HS-27A (cell line): ENCODE measurements at places on chromosomes 5 and 9.

- DNase-seq, result no peak
Observed at GRCh38 chr5:115542651-115543364, 1.8 kb downstream of the FEM1C start.

DNA sequence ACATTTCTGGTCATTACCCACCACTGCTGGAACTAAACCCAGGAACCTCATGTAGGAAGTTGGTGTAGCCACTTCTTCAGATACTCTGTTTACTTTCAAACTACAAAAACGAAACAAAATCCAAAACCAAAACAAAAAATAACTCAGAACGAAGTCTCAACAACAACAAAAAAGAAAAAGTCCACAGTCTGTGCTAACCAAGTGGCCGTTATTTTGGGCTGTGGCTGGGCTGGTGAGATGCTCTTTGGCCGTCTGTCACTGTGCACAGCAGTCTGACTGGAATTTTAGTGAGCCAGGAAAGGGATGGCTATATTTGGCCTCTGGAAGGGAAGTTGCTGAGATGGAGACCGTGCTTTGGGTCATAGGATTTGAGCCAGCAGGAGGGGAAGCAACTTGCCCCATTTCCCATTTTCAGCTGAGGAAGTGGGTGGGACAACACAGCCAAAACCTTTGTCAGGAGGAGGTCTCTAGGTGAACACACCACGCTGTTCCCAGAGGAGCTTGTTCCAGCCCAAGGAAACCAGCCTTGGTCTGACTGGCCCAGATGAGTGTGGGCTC is 334.1 kb downstream of the ZSWIM6 start:
- DNase-seq, result no peak

GRCh38 chr5:59138509-59138908 is 555.6 kb downstream of the RAB3C start:
- no peak for DNase-seq

DNA sequence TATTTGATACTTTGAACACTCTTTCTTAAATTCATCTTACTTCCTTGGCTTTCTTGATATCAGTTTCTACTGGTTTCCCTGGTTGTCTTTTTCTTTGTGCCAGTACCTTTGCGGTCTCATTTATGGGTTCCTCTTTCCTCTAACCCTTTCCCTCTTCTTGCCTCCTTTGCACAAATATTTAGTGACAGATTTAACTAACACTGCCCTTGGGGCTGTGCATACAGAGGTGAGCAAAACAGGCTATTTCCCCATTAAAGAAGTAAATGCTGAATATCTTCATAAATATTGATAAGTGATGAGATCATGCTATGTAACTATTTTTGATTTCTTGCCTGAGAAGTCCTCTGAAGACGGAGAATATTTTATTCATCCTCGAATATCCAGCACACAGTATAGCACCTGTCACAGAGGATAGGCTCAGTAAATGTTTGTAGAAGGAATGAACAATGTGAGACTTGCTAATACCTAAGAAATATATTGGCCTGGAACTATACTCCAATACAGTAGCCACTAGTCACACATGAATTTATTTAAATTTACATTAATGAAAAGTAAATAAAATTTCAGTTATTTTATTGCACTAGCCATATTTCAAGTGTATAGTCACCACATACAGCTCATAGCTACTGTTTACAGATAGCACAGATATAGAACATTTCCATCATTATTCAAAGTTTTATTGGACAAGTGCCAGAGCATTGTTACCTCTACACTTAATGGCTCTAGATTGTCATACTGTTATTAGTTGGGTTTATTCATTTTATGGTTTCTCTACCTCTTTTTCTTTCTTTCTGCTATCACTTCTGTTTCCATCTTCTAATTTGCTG is 90.4 kb downstream of the RIC1 start:
- no peak for DNase-seq

- DNase-seq, result no peak
Observed at GRCh38 chr5:107011605-107012004, 659.1 kb downstream of the EFNA5 start.

GRCh38 chr5:130715541-130715940 is 449.5 kb downstream of the HINT1 start:
- DNase-seq, result no peak

GRCh38 chr9:7117676-7118561 is 360.1 kb downstream of the KDM4C start:
- DNase-seq, result no peak

DNA sequence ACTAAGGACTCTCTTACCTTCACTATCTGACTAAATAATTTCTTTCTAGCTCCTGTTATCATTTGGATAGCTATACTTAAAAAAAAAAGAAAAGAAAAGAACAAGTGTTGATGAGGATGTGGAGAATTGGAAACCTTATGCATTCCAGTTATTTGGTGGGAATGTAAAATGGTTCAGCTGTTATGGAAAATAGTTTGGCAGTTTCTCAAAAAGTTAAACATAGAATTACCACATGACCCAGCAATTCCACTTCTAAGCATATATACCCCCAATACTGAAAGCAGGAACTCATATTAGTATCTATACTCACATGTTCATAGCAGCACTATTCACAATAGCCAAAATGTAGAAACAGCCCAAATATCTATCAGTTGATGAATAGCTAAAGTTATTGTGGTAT is 61.1 kb downstream of the GNA14 start:
- DNase-seq, result no peak

GRCh38 chr9:16817002-16817401 is 53.5 kb downstream of the BNC2 start:
- DNase-seq, result no peak

DNA sequence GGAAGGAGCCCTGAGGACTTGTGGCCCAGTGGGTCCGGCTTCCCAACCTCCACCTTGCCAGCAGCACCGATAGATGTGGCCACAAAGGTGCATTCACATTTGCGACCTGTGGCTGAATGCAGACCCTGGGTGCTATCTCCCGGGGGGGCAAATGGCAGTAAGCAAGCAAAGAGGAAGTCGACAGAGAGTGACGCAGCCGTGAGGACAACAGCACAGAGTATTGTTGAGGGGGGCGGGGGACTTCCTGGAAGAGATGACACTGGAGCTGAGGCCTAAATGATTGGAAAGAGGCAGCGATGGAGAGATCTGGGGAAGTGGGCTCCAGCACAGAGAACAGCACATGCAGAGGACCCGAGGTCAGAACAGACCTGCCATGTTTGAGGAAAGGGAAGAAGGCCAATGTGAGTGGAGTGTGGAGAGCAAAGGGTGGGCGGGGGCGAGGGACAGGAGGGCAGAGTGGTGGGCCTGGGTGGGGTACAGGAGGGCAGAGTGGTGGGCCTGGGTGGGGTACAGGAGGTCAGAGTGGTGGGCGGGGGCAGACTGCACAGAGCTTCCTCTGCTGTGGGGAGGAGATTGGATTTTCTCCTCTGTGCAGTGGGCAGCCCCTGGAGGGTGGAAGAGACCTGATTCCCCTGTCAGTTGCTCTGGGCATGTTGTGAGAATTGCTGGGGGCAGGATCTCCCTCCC is 42.6 kb downstream of the ADAMTS2 start:
- DNase-seq, result no peak

DNA sequence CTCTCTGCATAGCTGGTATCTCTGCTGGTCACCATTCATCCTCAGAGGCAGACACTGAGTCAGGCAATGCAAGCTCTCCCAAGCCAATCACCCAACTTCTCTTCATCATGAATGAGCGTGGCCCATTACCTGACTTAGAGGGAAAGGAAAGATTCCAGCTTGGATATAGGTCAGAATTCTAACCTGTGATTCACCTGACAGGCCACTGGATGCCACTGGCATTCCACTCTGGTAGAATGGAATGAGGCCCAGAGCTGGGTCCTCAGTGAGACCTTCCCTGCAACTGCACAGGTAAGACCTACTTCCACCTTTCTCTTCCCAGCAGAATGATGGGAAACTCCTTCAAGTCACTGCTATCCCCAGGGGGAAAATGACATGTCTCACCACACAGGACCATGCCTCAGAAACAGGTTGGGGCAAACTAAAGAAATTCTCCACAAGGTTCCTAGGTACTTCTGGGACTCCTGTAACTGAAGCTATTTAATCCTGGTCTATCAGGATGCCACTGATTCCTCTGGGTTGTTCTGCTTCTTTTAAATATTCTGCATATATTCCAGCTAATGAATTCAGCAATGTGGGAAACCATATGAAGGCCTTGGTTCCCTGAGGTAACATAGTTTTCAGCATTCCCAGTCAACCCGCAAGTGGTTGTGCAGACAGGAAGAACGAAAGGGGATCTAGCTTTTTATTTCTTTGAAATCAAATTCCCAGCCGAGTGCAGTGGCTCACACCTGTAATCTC is 62.0 kb downstream of the SUSD1 start:
- no peak for DNase-seq

- DNase-seq, result no peak
Observed at GRCh38 chr5:61790678-61791077, 458.6 kb downstream of the ZSWIM6 start.

DNA sequence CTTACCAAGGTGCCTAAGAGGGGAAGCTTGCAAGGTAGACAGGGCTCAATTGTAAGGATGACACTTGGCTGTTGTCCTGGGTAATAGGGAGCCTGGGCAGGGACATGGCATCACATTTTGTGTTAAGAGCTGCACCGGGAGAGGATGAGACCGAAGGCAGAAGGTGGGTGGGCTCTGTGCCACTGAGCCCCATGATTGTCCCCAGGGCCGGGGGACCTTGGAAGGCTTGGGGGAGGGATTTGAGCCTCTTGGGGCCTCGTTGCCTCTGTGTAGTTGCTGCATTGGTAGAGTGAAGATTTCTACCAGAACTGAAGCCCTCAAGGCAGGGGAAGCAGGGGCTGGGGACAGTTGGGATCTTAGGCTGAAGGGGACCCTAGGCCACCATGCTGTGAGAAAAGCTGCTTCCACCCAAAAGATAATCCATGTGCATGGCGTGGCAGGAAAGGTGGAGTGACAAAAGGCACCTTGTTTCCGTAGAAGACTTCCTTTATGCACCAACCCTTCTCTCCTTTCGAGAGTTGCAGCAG is 11.9 kb downstream of the FGF18 start:
- DNase-seq, result no peak

DNA sequence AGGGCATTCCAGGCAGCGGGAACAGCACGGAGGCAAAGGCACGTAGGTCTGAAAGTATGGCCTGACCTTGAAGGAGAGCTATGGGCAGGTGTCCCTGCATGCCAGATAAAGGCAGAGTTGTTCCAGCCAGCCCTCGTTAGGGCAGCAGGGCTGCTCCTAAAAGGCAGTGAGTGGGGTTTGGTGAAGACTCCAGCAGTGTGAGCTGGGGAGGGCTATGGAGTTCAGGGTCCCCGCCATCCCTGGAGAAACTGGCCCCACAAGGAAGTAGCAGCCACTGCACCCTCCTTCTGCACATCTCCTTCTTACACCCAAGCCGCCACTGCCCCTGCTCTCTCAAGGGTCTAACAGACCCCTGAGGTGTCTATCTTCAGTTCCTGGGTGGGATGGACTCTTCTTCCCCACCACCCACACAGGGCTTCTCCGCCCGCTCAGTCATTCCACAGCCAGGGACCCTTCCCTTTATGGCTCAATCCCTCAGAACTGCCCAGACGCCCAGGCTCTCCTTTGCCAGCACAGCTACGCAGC is 1.4 kb downstream of the AKNA start:
- DNase-seq, result no peak

DNA sequence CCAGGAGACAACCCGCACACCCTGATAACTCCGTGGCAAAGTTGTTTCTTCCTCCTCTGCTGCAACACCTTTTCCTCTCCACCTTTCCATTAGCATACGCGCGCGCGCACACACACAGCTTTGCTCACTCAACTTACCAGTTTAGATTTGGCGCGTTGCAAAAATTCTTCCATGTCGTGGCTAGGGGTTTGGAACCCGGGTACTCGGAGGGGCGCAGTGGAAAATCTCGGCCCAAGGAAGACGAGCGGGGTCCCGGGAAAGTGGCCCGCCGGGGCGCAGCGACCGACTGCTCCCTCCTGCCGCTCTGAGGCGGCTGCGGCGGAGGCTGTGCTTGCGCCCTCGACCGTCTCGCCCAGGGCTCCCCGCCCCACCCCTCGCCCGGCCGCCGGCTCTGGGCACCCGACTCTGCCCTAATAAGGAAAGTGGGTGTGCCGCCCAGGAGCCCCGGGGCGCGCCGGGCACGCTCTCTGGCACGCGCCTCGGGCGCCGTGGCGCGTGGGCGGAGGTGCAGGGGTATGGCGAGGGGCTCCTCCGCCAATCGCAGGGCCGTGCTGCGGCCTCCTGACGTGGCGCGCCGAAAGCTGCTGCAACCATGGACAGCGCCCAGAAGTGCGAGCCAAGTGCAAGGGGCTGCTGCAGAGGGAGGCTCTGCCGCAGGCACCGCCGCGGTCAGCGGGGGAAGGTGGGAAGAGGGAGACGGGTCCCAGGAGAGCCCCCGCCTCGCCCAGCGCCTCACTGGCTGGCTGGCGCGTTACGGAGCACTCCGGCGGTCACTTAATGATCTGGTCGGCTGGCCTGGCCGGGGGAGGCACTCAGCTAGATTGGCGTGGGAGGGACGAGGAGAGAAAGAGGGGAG is at the start of gene PRUNE2:
PRUNE2 (minus strand) TSS at position 324 of the 856 bp plus-strand sequence; CDS start at position 173, 151 bp downstream.
- DNase-seq, result peak; percentile 71

DNA sequence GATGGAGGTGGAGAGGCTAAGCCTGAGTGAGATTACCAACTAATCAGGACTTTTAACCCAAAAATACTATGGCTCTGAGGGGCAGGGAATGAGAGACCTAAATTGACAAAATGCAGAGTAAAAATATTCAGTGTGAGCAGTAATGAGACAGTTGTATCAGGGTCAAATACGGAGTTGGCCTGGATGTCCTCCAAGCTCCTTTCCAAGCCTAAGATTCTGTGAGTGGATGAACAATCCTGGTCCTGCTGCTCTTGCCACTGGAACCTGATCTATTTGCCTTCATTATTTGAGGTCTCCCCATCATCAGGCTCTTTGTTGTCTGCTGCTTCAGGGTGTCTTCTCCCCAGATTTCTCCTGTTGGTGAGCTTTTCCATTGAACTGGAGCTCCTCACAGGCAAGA is 1.1 kb downstream of the PDCD1LG2 start:
- no peak for DNase-seq

GRCh38 chr9:34565856-34566255 is 23.7 kb downstream of the CNTFR start:
- no peak for DNase-seq
